ENCODE measurements at places on chromosomes 2 and 18.

DNA sequence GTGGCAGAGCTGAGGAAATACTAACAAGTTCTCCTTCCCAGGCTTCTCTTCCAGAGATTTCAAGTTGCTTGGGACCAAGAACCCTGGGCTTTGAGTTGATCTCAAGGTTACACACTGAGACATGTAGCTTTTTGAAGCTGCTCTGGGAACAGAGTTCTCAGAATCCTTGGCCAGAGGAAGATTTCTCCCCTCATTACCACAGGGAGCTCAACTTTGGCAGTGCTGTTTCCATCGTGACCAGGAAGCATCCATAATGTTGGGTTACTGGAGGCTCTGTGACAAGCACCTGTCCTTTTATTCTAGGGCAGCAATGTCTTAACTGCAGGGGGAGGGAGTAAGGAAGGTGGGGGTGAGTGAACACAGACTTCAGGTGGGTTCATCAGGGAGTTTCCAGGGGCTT is 41.5 kb upstream of the CHRNA1 start:
- DNase-seq = no peak

GRCh38 chr2:170394641-170395387 is 216.9 kb downstream of the MYO3B start:
- DNase-seq = no peak

GRCh38 chr18:75618146-75618545 is 190.6 kb upstream of the SMIM21 start:
- DNase-seq = no peak

DNA sequence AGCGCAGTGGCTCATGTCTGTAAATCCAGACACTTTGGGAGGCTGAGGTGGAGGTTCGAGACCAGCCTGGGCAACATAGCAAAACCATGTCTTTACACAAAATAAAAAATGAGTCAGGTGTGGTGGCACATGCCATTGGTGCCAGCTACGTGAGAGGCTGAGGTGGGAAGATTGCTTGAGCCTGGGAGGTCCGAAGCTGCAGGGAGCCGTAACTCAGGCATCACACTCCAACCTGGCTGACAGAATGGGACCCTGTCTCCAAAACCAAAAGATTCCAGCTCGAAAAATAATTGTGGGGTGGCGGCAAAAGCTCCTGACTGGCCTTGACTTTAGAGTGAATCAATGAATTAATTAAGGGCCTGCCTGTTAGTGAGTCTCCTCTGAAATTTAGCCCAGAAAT is 1.2 kb upstream of the ALPP start:
- peak; percentile 26 for DNase-seq

GRCh38 chr2:224951723-224952481 is 90.4 kb downstream of the DOCK10 start:
- no peak for DNase-seq

GRCh38 chr18:68448736-68449135 is 266.2 kb downstream of the TMX3 start:
- DNase-seq = no peak

- DNase-seq = no peak
Measured at GRCh38 chr2:68293024-68293423, 26.7 kb downstream of the CNRIP1 start.

- DNase-seq = peak; percentile 65
Measured at GRCh38 chr2:240393831-240394410, 41.5 kb upstream of the GPC1 start.

- DNase-seq = no peak
Measured at GRCh38 chr2:133515271-133515670, 53.0 kb downstream of the NCKAP5 start.

DNA sequence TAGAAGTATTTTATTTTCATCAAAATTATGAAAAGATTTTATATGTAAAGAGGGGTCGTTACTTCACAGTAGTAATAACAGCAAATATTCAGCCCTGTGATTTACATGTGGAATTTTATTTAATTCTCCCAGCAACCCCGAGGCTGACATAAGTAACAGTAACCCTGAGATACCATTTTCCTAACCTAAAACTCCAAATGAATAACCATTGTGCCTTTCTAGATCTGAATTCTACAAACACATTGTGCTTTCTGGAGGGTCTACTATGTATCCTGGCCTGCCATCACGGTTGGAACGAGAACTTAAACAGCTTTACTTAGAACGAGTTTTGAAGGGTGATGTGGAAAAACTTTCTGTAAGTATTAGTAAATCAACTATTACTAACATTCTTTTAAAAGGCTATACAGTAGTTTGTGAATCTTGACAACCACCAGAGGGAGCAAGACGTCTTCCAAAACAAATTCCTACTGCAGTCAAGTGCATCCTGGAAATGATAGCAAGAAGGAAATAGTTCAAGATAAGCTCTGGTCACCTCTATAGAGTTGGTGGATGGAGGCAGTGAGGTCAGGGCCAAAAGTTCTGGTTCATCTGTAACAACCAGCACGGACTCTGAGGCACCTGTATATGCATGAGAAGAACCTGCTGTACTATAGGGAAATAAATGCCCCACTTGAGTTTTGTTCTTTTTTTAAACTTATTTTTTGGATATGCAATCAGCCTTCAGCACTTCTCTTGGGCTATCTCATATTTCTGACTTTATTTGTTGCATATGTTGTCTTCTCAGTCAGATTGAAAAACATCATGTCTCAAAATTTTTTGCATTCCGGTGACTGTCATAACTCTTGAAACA is 37.4 kb downstream of the ACTR2 start:
- DNase-seq = no peak

- no peak for DNase-seq
Measured at GRCh38 chr2:170744248-170745002, 25.8 kb upstream of the ERICH2 start.

DNA sequence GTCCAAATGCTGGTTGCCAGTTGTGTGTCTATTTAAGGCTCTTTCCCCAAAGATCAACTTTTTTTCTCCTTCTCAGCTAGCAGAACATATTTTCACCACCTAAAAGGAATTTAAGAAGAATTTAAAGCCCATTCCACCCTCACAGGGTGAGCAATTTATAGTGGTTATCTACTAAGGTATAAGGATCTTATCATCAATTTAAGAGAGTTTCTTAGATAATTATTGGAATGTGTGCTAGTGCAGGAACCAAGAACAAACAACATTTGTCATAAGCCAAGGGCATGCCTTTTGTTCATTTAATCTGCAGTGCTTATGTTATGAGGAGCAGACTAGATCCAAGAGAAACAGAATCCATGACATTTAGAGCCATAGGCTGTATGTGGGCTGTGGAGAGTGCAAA is 37.2 kb downstream of the NLRC4 start:
- no peak for DNase-seq

DNA sequence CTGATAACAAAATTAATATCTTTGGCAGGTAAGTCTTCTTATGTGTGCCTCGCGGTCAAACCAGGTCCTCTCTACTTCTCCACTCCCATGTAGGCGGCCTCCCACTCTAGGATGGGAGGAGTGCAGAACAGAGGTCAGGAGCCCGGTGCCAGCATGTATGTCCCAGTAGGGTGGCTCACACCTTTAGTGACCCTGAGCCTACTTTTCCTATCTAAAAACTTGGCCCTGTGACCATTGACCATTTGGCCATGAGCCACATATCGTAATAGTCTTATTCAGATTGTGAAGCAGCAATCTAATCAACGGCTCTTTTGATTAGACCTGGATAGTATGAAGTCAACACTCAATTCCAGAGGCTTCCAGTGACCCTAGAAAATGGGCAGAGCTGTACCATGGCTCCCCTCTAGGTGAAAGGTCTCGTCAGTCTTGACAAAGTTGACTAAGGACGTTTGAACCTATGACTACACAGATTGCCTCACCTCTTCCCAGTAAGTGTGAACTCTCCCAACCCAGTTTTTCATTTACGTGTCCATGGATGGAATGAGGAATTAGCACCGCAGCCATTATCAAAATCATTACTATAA is 17.1 kb upstream of the FABP1 start:
- no peak for DNase-seq

DNA sequence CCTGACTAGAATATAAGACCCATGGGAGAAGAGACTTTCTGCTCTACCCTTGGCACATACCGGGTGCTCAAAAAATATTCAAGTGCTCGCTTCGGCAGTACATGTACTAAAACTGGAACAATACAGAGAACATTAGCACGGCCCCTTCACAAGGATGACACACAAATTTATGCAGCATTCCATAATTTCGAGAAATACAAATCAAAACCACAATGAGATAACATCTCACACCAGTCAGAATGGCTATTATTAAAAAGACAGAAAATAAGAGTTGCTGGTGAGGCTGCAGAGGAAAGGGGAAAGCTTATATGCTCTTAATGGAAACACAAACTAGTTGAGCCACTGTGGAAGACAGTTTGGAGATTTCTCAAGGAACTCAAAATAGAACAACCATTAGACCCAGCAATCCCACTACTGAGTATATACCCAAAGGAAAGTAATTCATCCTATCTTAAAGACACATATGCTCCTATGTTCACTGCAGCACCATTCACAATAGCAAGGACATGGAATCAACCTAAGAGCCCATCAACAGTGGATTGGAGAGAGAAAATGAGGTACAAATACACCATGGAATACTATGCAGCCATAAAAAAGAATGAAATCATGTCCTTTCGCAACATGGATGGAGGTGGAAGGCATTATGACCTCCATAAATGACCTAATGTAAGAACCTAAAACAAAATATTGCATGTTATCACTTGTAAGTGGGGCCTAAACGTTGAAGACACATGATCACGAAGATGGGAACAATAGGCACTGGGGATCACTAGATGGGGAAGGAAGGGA is 71.6 kb upstream of the CYP1B1 start:
- no peak for DNase-seq

DNA sequence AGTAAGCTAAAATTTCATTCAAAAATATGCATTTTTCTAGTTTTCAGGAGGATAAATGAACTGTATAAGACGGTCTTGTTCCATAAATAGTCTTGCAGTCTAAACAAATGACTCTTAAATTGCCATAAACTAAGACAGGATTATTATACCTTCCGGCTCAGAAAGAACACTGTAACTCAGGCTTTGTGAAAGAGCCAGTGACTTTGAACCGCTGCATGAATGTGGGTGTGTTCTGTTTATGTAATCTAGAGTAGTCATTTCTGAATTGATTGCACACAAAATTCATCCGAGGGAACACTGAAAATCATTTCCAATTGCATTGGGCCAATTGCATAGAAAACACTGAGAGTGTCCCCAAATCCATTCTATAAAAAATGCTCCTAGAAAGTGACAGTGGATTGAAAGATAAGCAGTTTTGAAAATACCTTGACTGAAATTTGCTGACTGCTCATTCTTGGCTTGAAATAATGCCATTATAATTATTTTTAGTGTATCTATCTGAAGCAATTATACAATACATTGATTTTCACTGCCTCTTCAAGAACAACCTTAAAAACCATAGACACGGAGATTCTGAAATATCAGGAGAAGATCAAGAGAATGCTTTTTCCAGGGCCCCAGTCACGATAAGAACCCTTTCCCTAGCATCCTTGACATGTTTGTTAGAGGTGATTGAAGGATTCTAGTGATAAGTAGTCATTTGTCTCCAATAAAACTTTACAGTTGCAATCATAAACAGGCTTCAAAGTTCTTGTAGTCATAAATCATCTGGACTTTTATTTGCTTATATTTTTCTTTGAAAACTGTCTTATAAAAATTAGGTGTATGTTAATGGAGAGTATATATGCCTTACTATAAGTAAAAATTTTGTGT is 55.4 kb downstream of the CNTNAP5 start:
- no peak for DNase-seq

GRCh38 chr2:215098875-215099274 is 39.6 kb downstream of the ABCA12 start:
- DNase-seq = no peak

DNA sequence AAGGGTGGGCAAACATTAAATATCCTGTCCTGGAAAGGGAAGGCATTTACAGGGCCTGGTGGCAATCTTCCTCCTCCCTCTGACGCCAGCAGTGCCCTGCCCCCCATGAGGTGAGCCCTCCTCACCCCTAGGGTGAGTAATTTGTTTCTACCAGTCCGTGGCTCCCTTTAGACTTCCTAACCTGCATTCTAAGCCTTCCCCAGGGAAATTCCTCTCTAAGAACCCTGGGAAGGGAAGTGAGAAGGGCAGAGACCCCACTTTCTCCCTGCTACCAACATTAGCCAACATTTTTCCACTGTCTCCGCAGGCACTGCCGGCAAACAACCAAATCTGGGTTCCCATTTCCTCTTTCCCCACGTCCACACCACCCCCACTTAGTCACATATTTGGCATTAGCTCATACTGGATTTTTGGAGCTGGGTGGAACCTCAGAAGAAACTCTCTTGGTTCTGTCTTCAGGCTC is 69.3 kb downstream of the NRP2 start:
- no peak for DNase-seq

- no peak for DNase-seq
Measured at GRCh38 chr18:48072428-48073204, 142.2 kb upstream of the SMAD2 start.

DNA sequence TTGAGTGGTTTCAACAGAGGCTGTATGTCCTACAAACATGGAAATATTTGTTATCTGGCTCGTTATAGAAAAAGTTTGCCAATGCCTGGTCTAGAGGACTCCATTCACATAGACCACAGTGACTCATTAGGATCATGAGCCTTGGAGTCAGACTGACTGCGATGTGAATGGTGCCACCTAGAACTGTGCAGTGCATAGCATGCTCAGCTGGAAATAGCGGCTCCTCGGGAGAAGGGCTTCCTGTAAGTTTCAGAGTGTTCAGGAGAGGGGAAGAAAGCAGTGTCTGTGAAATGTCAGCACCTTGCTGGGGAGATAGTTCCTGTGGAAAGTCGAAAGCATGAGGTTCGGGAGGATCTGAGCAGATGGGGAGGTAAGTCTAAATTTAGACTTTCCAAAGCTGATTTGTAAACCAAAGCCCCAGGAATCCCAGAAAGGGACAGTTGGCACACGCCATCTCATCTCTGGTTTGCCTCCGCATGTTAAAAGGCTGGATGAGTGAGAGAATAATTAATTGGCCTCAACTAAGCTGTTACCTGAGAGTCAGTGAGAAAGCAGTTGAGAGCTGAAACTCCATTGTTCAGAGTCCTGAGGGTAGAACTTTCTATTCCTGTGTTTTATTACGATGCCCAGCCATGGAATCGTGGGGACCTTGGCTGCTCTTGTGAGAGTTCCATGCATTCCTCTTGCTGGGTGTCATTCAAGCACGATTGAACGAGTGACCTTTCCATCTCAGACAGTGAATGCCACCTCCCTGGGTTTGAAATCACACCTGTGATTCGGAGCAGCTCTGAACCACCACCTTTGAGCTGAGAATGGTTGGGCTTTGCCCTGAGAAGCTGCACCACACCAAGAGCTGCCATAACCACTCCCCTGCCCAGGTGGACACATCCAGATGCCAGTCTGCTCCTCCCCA is 99.5 kb downstream of the MAPK4 start:
- peak; percentile 75 for DNase-seq

DNA sequence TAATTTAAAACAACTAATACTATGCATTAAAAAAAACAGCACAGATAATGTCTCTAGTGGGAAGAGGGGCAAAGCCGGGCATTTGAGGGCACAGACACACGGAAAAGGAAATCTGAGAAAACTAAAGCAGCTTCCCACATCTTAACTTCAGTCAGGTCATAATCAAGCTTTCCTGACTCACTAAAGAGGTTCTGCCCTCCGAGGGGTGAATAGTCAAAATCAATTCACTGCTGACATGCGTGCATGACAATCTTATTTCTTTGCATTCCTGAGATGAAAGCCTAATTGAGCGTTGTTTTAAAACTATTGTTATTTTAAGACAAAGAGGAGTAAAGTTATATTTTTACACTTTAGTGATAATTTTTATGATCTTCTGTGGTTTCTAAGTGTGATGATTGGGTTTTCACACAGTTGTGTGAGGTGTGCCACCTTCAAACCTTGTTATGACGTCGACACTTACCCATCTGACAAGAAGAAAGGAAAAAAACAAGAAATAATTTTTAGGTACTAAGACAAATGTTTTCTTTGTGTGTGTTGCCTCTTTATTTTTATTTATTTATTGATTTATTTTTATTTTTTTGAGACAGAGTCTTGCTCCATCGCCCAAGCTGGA is 90.9 kb downstream of the GATA6 start:
- no peak for DNase-seq

Data from cardiac septum (tissue), 1 donor.